ENCODE measurements at places on chromosomes 1 and 21. TPM values are rescaled to one million over a fixed set of nuclear protein-coding genes. Genes with fewer than 3 reads are reported as not detected.

DNA sequence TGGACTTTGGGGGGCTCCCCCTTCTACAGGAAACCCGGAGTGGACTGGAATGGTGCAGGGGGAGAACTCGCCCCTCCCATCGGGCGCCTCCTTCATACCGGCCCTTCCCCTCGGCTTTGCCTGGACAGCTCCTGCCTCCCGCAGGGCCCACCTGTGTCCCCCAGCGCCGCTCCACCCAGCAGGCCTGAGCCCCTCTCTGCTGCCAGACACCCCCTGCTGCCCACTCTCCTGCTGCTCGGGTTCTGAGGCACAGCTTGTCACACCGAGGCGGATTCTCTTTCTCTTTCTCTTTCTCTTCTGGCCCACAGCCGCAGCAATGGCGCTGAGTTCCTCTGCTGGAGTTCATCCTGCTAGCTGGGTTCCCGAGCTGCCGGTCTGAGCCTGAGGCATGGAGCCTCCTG lies at the start of gene TNFRSF14:
TNFRSF14 (plus strand) TSS at position 95 of the 401 bp plus-strand sequence; CDS start at position 389, 294 bp downstream.
- no peaks in the 10 kb centered on the region for H3K27me3 ChIP-seq
- peak; percentile 82 for DNase-seq
- H3K4me3 ChIP-seq, result peak within 1 kb of the TSS; percentile 98

HSD3B2 gene
- not detected for total RNA-seq

- H3K27me3 ChIP-seq, result no peaks in the 10 kb centered on the region
- H3K36me3 ChIP-seq, result no peaks in the 10 kb centered on the region
- no peak overlapping the region for H3K27ac ChIP-seq
- no peak overlapping the region for H3K4me3 ChIP-seq
- no peaks in the 10 kb centered on the region for H3K4me1 ChIP-seq
Observed at GRCh38 chr21:37790905-37791304, 125.4 kb downstream of the KCNJ6 start.

- no peak overlapping the region for H3K27ac ChIP-seq
- H3K27me3 ChIP-seq, result no peaks in the 10 kb centered on the region
- no peak overlapping the region for H3K4me3 ChIP-seq
- no peaks in the 10 kb centered on the region for H3K36me3 ChIP-seq
Observed at GRCh38 chr1:229856009-229856650, 210.9 kb upstream of the GALNT2 start.

GRCh38 chr1:9634582-9634981 lies 16.9 kb upstream of the PIK3CD start:
- DNase-seq, result no peak
- H3K4me1 ChIP-seq, result peaks cover 68% of the 10 kb centered on the region
- no peak overlapping the region for H3K4me3 ChIP-seq
- H3K36me3 ChIP-seq, result peaks cover 11% of the 10 kb centered on the region
- H3K27me3 ChIP-seq, result no peaks in the 10 kb centered on the region
- H3K27ac ChIP-seq, result no peak overlapping the region

- no peaks in the 10 kb centered on the region for H3K36me3 ChIP-seq
- no peaks in the 10 kb centered on the region for H3K4me1 ChIP-seq
- no peak overlapping the region for H3K4me3 ChIP-seq
Observed at GRCh38 chr1:89973471-89974127, 21.3 kb upstream of the ZNF326 start.

PCP4 gene
- not detected for total RNA-seq

All from CD4-positive, alpha-beta memory T cell (primary cell).